ENCODE measurements at places on chromosomes 3 and 15.
A peak's percentile ranks its signal among the peaks of the same experiment; 100 is the strongest.

DNA sequence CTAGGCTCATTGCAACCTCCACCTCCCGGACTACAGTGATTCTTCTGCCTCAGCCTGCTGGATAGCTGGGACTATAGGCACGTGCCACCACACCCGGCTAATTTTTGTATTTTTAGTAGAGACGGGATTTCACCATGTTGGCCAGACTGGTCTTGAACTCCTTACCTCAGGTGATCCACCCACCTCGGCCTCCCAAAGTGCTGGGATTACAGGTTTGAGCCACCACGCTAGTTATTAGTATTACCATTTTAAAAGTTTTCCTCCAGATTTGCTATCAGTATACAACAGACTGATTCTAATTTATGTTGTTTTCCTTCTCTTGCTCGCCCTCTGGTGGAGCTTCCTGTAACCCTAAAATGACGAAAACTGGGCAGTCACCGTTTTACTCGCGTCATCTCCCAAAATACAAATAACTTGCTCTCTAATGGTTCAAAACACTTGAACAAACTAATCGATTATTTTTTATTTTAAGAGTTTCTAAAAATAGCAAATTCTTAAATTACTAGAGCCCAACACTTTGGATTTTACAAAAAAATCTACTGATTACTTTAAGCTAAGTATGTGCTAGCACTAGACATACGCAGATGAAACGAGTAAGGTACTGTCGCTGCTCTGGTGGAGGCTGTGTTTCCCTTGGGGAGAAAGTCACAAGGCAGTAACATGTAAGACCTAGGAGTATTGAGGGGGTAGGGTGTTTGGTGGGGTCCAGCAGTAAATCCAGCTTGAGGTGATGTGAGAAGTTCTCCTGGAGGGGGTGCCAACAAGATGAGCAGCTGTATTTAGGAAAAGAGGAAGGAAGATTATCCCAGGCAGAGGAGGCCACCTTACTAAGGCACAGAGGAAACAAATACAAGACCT is 203.3 kb downstream of the MBNL1 start:
- peak; percentile 26 for DNase-seq

DNA sequence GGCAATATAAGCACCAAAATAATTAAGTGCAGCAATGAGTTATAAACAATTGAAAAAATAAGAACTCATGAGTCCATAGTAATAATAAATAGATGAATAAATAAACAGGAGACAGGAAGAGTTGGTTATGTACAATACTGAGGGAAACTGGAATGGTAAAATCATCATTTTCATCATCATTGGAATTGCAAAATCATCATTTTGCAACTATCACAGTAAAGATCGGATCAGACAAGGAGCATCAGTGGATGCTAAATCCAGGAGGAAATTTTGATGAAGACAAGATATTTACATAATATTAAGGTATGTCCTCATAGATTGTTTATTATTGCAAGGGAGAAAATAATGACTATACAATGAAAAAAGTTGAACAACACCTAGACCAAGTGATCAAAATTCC is 38.8 kb upstream of the ACAN start:
- no peak for DNase-seq

GRCh38 chr15:99068186-99068585 is 36.7 kb upstream of the SYNM start:
- no peak for DNase-seq

DNA sequence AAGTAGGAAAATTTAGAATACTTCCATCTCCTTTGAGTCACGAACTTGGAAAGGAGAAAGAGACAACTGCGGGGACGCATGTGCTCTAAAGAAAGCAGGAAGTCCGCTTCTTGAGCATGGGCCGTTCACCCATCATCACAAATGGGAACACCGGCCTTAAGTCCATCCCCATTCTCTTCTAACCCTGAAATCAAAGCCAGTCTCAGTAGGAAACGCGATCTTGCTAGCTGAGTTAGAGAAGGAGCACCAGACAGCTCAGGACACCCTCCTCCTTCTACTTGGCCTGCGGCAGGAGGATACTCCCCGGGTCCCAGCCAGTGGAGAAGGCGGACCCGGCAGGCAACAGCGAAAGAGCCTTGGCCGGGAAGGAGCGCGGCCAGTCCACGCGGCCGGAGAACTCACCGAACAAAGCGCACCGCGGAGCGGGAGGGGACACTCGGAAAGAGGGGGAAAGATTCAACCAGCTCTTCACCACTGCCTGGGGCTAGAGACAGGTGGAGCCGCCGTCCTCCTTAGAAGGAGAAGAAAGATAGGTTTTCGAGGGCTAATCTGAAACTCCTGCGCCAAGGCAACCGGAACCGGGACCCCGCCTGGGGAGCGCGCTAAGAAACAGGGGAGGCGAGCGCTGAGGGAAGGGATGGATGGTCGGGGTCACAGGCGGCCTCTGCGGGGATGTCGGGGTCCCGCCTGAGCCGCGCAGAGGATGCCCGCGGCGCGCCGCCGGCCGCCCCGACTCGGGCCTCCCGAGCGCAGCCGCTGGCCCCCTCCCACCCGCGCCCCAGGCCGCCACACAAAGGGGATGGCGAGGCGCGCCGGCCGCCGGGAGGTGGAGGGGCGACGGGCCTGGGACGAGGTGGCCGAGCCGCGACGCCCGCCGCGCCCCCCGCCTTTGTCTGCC is 818 bp downstream of the SLC4A7 start:
- peak; percentile 51 for DNase-seq

DNA sequence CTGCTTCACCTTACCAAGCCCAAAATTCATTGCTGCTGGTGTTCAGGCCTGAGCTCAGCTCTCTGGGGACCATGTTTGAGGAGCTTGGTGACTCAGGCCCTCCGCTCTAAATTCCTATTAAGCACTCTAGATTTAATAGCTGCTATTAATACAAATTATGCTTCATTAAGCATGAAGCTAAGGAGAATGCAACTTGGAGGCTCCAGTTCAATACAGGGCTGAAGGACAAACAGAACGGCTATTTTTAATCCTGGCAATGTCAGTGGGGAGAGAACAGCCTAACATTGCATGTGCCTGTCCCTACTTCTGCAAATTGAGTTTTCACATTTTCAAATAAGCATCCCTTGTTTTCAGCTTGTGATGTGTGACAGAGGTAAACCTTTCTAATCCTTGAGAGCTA is 80.1 kb upstream of the TRIM42 start:
- DNase-seq: no peak

- DNase-seq: no peak
Measured at GRCh38 chr3:61960976-61961375, 399.6 kb downstream of the PTPRG start.

DNA sequence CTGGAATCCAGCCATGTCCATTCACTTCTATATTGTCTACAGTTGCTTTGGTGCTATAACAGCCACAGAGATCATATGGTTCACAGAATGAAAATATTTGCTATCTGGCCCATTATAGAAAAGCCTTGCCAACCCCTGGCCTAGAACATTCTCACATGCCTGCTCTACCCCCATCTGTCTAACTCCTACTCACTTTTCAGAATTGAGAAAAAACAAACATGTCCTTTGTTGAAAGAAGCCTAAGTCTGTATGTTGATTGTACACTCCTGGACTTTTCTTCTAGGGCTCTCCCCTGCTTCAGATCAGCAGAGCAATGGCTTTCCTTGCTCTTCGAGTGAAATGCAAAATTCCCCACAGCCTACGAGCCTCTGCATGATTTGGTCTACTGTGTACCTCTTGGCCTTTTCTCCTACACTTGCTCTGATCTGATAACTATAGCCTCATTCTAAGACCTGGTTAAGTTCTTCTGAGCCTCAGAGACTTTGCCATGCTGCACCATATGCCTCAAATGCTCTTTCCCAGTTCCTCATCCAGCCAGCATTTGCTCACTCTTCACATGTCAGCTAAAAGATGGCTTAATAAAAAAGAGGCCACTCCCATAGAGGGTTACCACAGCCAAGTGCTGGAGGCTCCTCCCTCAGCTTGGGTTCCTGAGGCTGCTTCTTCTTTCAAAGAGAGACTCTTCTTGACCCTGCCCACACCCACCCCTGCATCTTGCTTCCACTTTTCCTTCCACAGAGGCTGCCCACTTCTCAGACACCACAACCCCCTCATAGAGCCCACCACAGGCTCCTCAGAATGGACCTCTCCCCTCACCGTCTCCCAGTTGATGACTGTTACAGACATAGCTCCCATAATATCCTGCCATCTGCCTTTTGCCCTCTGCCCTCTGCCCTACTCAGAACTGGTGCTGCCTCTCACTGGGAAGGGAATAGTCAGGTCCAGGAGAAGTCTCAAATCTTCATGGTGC is 22.9 kb upstream of the DCLK3 start:
- no peak for DNase-seq

- no peak for DNase-seq
Measured at GRCh38 chr15:82611348-82611747, 35.8 kb downstream of the CPEB1 start.

- DNase-seq: no peak
Measured at GRCh38 chr15:90481023-90481422, 48.7 kb upstream of the CRTC3 start.

GRCh38 chr3:63977893-63978292 is 45.4 kb downstream of the PSMD6 start:
- DNase-seq: no peak

DNA sequence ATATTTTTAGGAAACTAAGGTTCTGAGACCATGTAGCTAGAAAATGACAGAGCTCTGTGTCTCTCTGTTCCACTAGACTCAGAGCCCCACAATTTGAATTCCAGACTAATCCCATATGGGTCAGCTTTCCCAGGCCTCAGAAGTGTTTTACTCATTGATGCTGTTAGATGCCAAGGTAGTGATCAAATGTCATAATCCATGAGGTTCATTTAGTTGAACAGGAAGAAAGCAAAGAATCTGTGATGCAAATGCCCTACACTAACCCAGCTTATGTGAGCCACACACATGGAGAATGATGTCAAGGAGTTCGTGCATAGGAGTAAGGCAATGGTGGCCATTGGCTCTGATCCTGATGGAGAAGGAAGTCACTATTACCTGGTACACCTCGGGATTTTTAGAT is 363.4 kb upstream of the RARB start:
- no peak for DNase-seq

- no peak for DNase-seq
Measured at GRCh38 chr3:169754711-169755110, 10.1 kb downstream of the TERC start.

- no peak for DNase-seq
Measured at GRCh38 chr3:119409844-119410243, 53.6 kb downstream of the TMEM39A start.

Data from GM04504 (cell line).